H9 (cell line): ENCODE measurements at places on chromosomes 16 and 17. TPM values are rescaled to one million over a fixed set of nuclear protein-coding genes. Genes with fewer than 3 reads are reported as not detected.

The GNPTG gene
- total RNA-seq = 29.4 and 29.7 TPM in 2 replicates

The NPIPB4 gene
- 110 and 161 TPM in 2 replicates for total RNA-seq

The JPH3 gene
- total RNA-seq = 30.3 and 32.7 TPM in 2 replicates

The HP gene
- not detected in 2 replicates for total RNA-seq

The MAF gene
- total RNA-seq = 4.9 and 5.1 TPM in 2 replicates

The OTOP2 gene
- 0.11 TPM in 1 of 2 replicates, not detected in the other for total RNA-seq
